ENCODE measurements at places on chromosomes 4 and X.

- peak; percentile 66 for DNase-seq
Measured at GRCh38 chr4:40976343-40976742, 226.6 kb downstream of the NSUN7 start.

DNA sequence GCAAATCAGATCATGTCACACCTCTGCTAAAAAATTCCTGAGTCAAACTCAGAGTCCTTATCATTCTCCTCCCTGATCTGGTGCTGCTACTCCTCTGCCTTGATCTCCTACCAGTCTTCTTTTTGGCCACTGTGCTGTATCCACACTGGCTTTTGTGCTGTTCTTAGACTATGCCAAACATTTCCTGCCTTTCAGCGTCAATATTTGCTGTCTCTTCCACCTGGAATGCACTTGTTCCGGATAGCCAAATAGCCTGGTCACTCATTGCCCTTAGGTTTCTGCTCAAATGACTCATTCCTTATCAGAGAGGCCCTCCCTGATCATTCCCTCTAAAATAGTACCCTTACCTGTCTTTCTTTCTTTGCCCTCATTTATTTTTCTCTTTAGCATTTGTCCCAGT lies 24.4 kb upstream of the RP2 start:
- DNase-seq: no peak

DNA sequence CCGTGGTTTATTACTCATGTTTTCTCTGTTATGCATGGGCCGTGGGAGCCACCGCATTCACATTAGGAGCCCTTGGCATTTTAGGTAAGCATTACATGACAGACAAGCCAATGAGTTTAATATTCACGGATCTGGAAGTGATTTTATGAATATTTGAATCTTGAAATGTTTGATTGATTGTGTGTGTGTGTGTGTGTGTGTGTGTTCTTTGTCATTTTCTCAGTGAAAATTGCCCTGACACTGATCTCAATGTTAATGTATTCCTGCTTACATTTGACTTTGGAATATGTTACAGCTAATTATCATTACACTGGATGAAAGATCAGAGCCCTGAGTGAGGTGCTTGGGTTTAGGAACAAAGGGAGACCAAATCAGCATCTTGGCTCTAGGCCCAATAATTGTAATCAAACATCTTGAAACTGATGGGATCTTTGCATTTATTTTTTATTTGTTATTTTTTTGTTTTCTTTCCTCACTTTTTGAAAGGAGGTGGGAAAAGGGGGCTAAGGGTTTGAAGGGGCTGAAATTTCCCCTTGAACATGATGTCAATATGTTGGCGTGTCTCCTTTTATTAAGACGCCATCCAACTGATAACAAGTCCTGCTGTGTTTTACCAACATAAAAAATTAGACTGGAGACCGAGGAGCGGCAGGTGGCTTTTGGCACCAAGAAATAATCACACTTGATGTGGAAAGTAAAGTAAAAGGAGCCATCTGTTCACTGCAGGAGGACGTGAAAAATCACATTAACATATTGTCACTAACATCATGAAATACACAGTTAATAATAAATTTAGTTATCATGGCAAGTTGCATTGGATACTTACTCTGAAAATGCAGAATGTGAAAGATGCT lies 5.2 kb upstream of the GK2 start:
- no peak for DNase-seq

GRCh38 chr4:110475881-110476818 lies at the start of gene ENPEP:
Gene ENPEP, plus strand, starts transcription at chr4:110476155. Its CDS starts 260 bp downstream, at chr4:110476415.
- DNase-seq: peak; percentile 67

DNA sequence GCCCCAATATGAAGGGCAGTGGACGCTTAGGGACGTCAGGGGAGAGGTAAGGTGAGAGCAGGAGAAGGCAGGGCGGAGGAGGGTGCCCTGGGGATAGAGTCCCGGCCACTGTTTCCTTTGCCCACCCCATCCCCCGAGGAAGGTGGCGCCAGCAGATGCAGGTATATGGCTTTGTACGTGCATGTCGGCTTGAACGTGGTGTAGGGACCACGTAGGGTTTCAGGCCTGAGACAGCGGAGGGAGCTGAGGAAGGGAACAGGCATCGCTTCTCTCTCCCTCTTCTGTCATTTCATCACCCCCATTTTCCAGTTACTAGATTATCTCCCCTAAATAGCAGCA lies 97.9 kb downstream of the PHKA2 start:
- no peak for DNase-seq

- DNase-seq: no peak
Measured at GRCh38 chrX:19735244-19735643, 152.2 kb downstream of the SH3KBP1 start.

DNA sequence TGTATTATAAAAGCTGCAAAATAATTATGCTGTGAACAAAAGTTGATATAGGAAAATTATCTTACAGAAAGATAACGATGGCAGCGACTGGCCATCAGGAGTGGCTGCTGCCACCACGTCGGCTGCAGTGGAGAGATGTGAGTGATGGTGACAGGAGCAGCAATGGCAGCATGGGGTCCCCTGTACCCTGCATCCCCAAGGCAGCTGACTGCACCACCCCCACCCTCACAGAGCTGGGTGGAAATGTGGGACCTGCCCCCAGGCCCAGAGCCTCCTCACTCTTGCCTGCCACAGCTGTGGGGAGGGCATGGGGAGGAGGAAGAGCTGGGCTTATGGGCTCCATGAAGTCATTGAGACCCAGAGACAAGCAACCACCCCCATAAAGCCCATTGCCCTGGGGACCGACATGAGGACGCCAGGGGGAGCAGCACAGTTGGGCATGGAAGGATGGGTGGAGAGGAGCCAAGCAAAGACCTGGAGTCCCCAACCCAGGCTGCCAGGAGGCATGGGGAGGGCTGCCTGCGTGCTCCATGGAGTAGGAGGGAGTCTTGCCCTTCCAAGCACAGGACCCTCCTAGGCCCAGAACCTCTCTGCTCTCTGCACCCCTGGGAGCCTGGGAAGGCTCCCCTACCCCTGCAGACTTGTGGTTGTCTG lies 1090.5 kb downstream of the PCDH18 start:
- DNase-seq: no peak

GRCh38 chrX:123267220-123267619 lies 83.1 kb downstream of the GRIA3 start:
- DNase-seq: peak; percentile 56

All from fibroblast of skin of back (primary cell).